ENCODE measurements at places on chromosomes 5 and 9. TPM values are rescaled to one million over a fixed set of nuclear protein-coding genes. Genes with fewer than 3 reads are reported as not detected.

The ASPN gene
- total RNA-seq, result not detected

The TMC1 gene
- total RNA-seq, result not detected

- H3K4me3 ChIP-seq, result no peak overlapping the region
- no peak for DNase-seq
- H3K36me3 ChIP-seq, result no peaks in the 10 kb centered on the region
- H3K27ac ChIP-seq, result no peak overlapping the region
- no peaks in the 10 kb centered on the region for H3K27me3 ChIP-seq
- H3K4me1 ChIP-seq, result no peaks in the 10 kb centered on the region
These were observed 134.1 kb upstream of the RAPGEF1 start for GRCh38 chr9:131873891-131874440.

DNA sequence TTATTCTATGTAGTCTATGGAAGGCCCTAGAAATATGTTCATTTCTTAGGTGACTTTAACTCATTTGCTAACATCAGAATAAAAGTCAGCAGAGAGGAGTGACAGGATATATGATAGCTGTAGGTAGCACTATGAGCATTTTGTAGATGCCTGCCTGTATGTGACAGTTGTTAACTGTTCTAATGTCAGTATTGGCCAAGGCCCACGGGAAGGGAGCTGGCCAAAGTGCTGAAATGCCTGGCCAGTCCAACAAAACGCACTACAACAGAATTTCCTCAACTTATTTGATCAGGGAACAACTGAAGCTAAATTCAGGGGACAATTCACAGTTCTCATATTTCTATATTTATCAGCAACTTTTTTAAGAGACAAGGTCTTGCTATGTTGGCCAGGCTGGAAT lies 20.8 kb downstream of the SV2C start:
- no peaks in the 10 kb centered on the region for H3K27me3 ChIP-seq
- no peak overlapping the region for H3K27ac ChIP-seq
- peaks cover 9% of the 10 kb centered on the region for H3K4me1 ChIP-seq
- DNase-seq, result no peak

GRCh38 chr5:14379739-14380497 lies 201.7 kb upstream of the OTULINL start:
- no peak overlapping the region for H3K27ac ChIP-seq
- no peaks in the 10 kb centered on the region for H3K27me3 ChIP-seq
- H3K4me1 ChIP-seq, result no peaks in the 10 kb centered on the region

GRCh38 chr9:123927625-123928532 lies 2.0 kb downstream of the DENND1A start:
- no peak for DNase-seq
- peak overlapping the region; percentile 76 for H3K4me3 ChIP-seq
- H3K36me3 ChIP-seq, result no peaks in the 10 kb centered on the region
- no peaks in the 10 kb centered on the region for H3K27me3 ChIP-seq
- peaks cover 25% of the 10 kb centered on the region for H3K4me1 ChIP-seq
- no peak overlapping the region for H3K27ac ChIP-seq

DNA sequence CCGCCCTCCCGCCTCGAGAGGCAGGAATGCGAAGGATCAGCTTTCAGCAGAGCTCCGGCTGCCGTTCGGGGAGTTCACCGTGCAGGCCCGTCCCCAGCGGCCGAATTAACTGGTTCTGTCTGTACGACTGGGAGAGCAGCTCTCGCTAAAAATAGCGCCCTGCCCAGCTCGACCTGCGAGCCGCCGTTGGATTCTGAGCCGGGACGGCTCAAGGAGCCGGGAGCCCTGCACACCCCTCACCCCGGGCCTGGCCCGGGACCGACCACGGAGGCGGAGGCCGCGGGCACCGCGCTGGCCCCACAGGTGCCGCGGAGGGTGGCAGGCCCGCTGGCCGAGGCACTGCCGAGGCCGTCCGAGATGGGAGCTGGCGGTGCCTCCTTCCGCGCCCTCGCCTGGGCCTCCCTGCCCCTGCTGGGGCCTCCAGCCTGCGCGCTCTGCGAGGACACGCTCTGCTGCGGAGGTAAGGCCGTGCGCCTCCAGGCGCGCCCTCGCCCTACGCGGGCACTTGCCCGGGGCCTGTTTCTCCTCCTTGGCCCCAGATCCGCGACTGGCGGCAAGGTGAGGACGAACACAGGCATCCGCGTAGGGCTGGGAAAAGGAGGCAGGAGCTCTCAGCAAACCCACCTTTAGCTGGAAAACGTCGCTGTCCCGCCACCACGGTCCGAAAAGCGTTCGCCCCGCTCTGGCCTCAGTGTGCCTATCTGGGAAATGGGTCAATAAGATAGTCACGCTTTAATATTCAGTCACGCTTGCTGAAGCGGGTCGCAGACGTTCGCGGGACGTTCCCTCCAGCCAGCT lies 53.1 kb upstream of the DAB2IP start:
- H3K36me3 ChIP-seq, result no peaks in the 10 kb centered on the region
- H3K4me1 ChIP-seq, result no peaks in the 10 kb centered on the region
- H3K4me3 ChIP-seq, result no peak overlapping the region
- H3K27me3 ChIP-seq, result peaks cover 21% of the 10 kb centered on the region

DNA sequence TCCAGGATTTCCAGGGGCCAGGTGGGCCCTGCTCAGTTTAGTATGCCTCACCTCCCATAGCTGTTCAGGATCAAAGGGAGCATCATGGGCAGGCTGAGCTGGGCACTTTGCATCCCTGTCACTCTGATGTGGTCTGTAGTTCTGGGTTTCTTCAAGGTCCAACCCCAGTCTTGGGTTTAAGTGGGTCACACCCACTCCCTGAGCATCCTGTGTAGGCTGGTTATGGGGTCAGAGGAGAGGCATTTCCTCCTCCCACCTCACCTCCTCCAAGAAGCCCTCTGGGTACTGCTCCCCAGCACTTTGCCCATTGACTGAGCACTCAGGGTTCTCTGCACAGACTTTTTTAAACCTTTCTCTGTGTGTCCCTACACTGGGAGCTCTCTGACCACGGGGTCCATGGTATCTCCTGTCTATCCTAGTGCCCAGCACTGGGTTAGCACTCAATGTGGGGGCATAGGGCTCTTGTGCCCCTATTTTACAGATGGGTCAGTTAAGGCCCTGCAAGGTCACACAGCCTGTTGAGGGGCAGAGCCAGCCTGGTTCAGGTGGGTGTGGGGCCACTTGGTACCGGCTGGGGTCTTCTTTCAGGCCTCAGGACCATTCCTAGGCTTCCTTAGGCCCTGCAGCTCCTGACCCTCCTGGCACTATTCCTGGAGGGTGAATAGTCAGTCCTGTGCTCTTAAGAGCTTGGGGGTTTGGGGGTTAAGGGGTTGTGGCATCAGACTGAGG lies 19.0 kb downstream of the CXXC5 start:
- H3K4me1 ChIP-seq, result peaks cover 52% of the 10 kb centered on the region
- H3K4me3 ChIP-seq, result peak overlapping the region; percentile 66
- no peaks in the 10 kb centered on the region for H3K27me3 ChIP-seq
- H3K27ac ChIP-seq, result peak overlapping the region; percentile 66
- no peaks in the 10 kb centered on the region for H3K36me3 ChIP-seq

DNA sequence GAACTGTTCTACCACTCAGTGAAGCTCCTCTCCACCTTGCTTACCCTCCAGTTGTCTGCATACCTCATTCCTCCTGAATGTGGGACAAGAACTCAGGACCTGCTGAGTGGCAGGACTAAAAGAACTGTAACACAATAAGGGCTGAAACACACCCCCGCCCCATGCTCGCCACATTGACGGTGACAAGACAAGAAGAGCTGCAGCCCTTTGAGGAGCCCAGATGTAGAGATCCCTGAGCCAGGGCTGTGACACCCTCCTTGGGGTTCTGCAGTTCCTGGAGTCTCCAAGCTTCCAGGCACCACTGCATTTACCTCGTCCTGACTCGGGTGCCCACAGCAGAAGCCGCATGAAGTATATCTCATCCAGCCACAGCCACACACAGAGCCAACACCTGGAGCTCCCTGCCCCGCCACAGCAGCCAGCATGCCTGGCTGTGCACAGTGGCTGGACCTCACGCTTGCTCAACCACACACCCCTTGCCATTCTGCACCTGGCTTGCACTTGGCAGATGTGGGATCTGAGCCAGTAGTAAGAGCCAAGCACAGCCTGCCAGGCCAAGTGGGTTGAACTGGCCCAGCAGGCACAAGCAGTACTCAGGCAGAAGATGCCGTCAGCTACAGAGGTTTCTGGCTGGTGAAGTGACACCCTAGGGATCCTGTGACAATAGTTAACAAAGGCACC lies 166.1 kb downstream of the RNF180 start:
- no peaks in the 10 kb centered on the region for H3K4me1 ChIP-seq
- no peak overlapping the region for H3K4me3 ChIP-seq
- H3K36me3 ChIP-seq, result no peaks in the 10 kb centered on the region
- no peaks in the 10 kb centered on the region for H3K27me3 ChIP-seq
- H3K27ac ChIP-seq, result no peak overlapping the region

GRCh38 chr5:89575319-89575718 lies 692.3 kb upstream of the MEF2C start:
- no peaks in the 10 kb centered on the region for H3K27me3 ChIP-seq
- no peak overlapping the region for H3K4me3 ChIP-seq
- no peak overlapping the region for H3K27ac ChIP-seq
- no peaks in the 10 kb centered on the region for H3K36me3 ChIP-seq
- DNase-seq, result no peak
- H3K4me1 ChIP-seq, result no peaks in the 10 kb centered on the region

DNA sequence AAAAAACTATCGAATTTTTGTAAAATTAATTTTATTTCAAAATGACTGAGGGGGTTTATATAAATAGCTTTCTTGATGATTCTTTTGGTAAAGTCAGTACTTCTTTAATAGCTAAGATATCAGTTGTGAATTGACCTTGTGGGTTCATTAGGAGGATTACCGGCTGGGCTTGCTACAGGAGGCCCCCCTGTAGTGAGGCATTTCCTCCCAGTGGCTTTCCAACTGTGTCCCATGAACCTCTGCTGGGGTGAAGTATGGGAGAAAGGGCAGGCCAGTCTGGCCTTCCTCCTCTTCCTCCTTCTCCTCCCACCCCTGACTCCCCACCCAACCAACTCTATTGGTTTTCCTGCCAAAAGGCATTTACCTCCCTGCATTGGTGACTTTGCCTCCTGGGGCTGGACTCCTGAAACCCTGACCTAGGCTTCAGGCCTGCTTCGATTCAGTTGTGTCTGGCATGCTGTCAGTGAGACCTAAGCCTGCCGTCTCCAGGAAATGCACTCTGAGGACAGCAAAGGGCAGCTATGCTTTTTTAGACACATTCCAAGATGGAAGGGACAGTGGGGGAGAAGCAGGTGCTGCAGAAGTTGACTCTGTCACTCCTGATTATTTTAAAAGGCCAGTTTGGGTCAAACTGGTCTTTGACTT lies 144.8 kb downstream of the HSPA4 start:
- DNase-seq, result no peak
- no peak overlapping the region for H3K4me3 ChIP-seq
- H3K36me3 ChIP-seq, result no peaks in the 10 kb centered on the region
- no peak overlapping the region for H3K27ac ChIP-seq
- H3K4me1 ChIP-seq, result no peaks in the 10 kb centered on the region
- no peaks in the 10 kb centered on the region for H3K27me3 ChIP-seq

DNA sequence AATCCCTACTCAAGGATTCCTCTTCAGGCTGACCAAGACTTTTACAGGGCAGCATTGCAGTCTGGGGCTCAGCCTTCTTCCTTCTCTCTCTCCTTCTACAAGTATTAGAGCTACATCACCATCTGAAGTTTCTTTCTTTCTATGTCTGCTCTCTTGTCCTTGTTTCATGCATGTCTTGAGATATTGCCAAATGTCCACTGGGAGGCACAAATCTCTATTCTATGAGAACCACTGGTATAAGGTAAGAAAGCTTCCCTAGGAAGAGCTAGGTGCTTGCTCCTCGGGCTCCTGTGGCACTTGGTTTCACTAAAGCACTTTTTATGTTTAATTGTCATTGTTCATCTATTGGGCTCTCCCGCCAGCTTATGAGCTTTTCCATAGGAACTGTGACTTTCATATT lies 289.2 kb upstream of the PCSK5 start:
- no peak overlapping the region for H3K4me3 ChIP-seq
- H3K36me3 ChIP-seq, result no peaks in the 10 kb centered on the region
- H3K27me3 ChIP-seq, result no peaks in the 10 kb centered on the region
- H3K4me1 ChIP-seq, result no peaks in the 10 kb centered on the region
- no peak for DNase-seq

All from CD8-positive, alpha-beta memory T cell (primary cell).